Kasumi-1 (cell line): ENCODE measurements at places on chromosomes 4 and X.

GRCh38 chr4:31427691-31428090, 707.5 kb downstream of the PCDH7 start:
- no peak for DNase-seq

GRCh38 chrX:130725519-130725918, 177.5 kb downstream of the ENOX2 start:
- DNase-seq: no peak

GRCh38 chr4:123564758-123565346, 168.3 kb downstream of the SPRY1 start:
- DNase-seq: peak; percentile 94

GRCh38 chr4:80007745-80008149, 65.3 kb downstream of the ANTXR2 start:
- no peak for DNase-seq

DNA sequence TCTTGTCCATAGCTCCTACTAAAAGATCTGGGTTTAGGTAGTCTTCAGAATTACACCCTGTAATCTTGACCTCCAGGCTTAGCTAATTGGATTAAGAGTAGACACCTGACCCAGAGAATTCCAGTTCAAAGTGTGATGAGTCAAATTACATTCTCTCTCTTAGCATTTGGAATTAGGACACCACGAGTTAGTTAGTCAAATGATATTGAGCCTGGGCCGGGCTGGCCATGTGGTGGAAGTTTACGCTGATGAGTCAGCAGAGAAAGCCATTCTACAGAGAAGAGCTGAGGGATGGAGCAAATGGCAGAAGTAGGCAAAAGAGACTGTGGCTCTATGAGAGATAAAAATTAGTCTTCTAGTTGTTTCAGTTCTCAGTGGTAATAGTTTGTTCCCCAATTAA, 31.1 kb downstream of the CEP44 start:
- peak; percentile 14 for DNase-seq

DNA sequence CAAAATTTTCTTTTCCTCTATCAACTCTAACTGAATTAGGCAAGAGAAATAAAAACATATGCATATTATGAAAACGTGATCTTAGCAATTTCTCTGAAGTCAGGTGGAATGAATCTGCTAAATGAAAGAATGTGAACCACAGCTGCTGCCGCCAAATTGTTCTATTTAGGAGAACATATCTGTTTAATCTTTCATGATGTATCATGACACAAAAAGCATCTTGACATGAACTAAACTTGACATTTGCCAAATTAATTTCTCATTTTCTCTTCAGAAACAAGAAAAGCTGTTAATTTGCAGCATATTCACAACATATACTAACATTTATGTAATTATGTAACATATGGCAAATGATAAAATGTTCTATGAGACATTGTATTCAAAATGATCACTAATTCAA, 1237.9 kb downstream of the TECRL start:
- no peak for DNase-seq

GRCh38 chr4:52107336-52107735, 56.2 kb downstream of the SPATA18 start:
- no peak for DNase-seq

GRCh38 chr4:123924536-123924935, 527.9 kb downstream of the SPRY1 start:
- no peak for DNase-seq

DNA sequence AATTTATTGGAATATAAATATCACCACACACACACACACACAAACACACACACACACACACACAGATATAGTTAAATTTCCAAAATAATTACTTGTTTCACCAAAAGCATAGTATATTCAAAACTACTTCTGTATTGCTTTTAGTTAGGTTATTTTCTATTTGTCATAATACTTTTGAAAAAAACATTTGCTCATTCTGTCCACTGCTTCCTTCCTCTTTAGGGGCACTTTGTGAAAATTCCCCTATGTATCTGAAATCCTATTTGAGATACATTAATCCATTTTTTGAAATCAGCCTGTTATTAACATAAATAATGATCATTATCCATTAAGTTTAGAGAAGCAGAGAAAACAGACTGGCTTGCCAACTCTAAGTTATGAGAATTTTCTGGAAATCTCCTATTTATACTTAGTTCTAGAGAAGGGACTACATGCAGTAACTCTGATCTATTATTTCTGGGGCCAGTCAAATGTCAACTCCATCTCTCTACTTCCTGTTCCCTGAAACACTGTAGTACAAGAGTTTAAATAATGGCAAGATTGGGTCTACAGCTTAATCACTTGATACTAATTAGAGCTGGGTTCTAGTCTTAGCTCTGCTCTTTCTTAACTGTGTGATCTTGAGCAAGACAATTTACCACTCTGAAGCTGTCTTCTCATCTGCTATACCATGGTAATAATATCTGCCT, 54.4 kb upstream of the GPR174 start:
- DNase-seq: no peak

DNA sequence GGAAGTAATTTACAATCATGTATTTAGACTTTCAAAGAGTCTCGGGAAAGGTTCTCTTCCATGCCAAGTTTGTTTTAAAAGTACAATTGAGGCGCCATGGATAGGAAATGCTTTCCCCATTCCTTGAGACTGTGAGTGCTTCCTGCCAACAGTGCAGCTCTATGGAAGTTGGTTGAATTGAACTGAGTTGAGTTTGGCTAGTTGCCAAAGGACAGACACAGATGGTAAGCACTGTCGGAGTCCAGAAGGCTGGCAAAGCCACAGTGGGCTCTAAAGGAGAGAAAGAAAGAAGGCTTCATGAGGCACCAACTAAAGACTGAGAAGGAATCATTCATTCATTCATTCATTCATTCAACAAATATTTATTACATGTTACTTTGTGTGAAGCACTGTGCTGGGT, 4.3 kb upstream of the KCNE5 start:
- DNase-seq: no peak

GRCh38 chrX:110462957-110463356, 104.3 kb downstream of the RTL9 start:
- DNase-seq: no peak

- DNase-seq: peak; percentile 84
These were observed 44.9 kb downstream of the JADE1 start for GRCh38 chr4:128854433-128854832.

DNA sequence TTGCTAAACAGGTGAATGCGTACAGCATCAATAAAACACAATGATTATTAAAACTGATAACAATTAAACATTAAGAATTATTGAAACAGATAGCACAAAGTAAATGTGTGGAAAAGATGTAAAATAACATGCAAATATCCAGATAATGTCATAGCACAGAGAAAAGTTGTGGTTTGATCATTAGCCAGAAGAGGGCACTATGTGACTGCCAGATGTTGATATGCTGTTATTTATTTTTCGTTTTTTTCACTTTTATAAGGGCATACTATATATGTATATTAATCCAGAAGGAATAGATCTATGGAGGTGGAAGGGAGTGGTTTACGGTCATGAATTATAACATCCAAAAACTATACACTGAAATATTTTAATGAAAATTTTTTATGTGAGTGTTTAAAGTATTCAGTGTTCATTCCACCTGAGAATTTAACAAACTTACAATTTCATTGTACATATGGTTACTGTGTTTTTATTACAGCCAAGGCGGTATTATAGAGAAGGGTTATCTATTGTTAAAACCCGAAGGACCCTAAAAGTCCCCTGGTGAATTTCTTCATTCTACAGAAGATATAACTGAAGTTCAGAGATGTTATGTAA, 211.9 kb upstream of the UGT8 start:
- DNase-seq: peak; percentile 65

DNA sequence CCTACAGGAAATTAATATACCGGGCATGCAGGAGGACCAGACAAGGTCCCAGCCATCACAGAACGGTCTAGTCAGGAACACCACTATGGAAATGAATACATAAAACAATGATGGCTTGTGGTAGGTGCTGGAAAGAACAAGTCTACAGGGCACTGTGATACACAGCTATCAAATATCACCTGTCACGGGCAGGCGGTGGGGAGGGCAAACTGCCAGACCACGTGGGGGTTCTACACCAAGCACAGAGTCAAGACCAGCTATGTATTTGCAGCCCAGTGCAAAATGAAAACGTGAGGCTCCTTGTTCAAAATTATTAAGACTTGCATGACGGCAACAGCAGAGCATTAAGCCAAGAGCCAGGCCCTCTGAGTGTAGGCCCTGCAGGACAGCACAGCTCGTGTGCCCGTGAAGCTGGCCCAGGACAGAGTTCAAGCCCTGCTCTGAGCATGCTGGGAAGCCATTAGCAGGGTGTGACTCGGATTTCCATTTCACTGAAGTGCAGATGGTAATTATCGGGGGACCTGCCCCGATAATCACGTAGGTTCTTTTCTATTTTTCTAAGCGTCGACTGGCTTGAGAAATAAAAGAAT, 83.6 kb downstream of the JAKMIP1 start:
- no peak for DNase-seq

- no peak for DNase-seq
These were observed 24.6 kb upstream of the LAP3 start for GRCh38 chr4:17552427-17552826.

GRCh38 chr4:156545003-156545785, 426.4 kb downstream of the PDGFC start:
- peak; percentile 3 for DNase-seq

DNA sequence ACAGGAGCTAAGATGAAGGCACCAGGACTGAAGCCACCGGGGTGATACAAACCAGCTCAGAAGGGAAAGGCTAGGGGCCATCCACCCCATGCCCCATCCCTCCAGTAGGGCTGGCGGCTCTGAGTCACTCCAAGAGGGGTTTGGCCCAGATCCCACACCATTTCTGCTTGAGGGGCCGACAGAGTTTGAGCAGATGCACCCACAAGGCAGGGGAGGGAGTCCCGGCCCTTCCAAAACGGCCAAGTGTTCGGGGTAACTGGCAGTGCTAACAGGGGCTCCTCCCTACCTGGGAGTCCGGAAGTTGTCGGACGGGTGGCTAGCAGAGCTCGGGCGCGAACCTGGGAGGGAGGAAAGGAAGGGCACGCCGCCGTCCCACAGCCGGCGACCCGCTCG, 412 bp downstream of the SLC10A3 start:
- DNase-seq: no peak

GRCh38 chr4:41728573-41728913, 20.0 kb downstream of the PHOX2B start:
- no peak for DNase-seq

GRCh38 chrX:12975991-12976558, 1.2 kb downstream of the TMSB4X start:
- DNase-seq: peak; percentile 27

GRCh38 chrX:25851141-25851540, 287.0 kb upstream of the MAGEB18 start:
- no peak for DNase-seq

GRCh38 chrX:73448379-73448778, 1.5 kb downstream of the CDX4 start:
- no peak for DNase-seq
